ENCODE measurements at places on chromosomes 2 and 18.

GRCh38 chr2:52428224-52428623 is 1339.4 kb upstream of the CHAC2 start:
- no peak for DNase-seq

GRCh38 chr2:46074501-46074900 is 222.7 kb upstream of the EPAS1 start:
- DNase-seq = no peak

DNA sequence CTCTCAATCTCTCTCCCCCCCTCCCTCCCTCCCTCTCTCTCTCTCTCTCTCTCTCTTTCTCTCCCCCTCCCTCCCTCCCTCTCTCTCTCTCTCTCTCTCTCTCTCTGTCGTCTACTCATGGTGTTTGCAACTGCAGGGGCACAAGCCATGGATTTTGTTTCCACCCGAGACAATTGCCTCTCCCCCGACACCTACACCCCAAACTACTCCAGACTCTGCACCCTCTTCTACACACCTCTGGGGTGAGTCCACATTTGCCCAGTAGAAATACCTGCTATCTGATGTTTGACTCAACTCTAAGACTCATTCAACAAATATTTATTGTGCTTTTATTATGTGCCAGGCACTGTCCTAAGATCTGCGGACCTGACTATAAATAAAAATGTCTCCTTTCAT is 93.7 kb downstream of the TMEM17 start:
- DNase-seq = no peak

DNA sequence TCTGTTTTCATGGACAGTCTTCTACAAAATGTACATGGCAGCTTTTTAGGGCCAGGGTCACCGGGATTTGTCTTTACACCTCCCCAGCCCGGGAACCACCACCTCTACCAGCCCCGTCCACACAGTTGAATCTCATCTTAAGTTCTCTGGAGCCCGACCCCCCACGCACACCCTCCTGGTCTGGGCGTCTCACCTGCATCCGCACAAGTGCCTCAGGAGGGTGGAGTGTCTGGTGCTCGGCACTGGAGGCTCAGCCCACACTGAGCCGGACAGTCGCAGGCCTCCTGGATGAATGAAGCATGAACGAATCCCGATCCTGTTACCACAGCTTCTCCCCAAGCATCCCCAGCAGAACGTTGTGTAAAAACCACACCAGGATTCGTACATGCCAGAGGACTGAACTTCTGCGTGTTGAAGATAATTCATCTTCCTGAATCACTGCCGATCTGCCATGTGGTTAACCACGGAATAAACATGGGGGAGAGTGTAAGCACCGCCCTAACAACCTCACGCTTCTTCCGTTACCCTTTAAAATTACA is 162.0 kb downstream of the RTP5 start:
- no peak for DNase-seq

GRCh38 chr2:159160954-159161353 is 125.5 kb downstream of the WDSUB1 start:
- DNase-seq = no peak

DNA sequence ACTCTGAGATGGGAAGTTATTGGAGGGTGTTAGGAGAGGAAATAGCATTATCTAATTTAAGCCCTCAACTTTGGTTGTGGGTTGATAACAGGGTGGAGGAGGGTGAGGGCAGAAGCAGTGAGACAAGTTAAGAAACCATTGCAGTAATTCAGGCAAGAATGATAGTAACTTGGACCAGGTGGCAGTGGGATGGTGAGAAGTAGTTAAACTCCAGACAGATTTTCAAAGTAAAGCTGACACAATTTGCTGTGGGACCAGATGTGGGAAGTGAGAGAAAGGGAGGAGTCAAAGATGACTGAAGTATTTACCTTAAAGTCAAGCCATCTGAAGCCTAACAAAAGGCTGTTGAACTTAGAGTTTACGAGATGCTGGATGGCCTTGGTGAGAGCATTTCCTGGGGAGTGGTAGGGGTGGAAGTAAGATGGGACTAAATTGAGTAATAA is 163.2 kb upstream of the KLF7 start:
- DNase-seq = no peak

All from tongue (tissue), 3 donors.